ENCODE measurements at places on chromosomes 11 and 22.
A peak's percentile ranks its signal among the peaks of the same experiment; 100 is the strongest.

DNA sequence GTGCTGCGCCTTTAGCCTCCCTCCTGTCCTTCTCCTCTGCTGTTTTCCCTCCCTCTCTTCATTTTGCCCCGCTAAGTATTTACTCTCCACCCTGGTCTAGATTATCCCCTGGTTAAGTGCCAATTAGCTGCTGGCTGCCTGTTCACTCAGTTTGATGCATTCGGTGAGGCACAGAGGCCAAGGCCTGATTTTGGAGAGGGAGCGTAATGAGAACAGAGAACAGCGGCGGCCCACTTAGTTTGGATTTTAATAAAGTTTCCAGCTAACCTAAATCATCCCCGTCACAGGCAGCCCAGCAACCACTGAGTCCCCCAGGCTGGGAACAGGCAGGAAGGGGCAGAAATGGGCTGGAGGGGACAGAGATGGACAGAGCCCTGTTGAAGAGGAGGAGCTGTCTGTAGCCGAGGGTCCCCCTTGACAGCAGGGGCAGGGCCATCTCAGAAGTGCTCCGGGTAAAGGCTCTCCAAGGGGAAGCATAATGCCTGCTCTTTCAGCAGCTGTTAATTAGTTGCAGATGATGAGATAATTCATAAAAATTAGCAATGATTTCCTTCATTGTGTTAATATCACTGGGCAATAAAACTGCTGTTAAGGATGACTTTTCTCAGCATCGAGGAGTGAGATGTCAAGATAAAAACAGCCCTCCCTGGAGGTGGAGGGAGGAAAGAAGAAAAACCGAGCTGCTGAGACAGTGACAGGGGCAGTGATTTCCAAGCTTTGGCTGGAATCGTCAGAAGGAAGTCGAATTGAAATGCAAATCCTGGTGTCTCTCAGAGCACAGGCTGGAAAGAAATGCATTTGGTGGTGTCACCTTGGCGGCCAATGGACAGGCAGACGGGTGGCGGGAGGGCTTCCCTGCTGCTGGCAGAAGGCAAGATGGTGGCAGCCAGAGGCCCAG, 170.1 kb downstream of the GRIK4 start:
- H3K27ac ChIP-seq: no peak overlapping the region
- H3K27me3 ChIP-seq: peaks cover 5% of the 10 kb centered on the region
- H3K36me3 ChIP-seq: no peaks in the 10 kb centered on the region

- H3K36me3 ChIP-seq: no peaks in the 10 kb centered on the region
- no peaks in the 10 kb centered on the region for H3K27me3 ChIP-seq
- H3K27ac ChIP-seq: no peak overlapping the region
- H3K4me1 ChIP-seq: no peaks in the 10 kb centered on the region
These were observed 21.9 kb downstream of the CASP12 start for GRCh38 chr11:104876324-104876723.

- no peaks in the 10 kb centered on the region for H3K4me1 ChIP-seq
- DNase-seq: no peak
- no peak overlapping the region for H3K27ac ChIP-seq
- no peak overlapping the region for H3K4me3 ChIP-seq
- H3K27me3 ChIP-seq: no peaks in the 10 kb centered on the region
These were observed 399.2 kb downstream of the CNTN5 start for GRCh38 chr11:99419991-99420390.

GRCh38 chr11:107666911-107667613, 44.8 kb downstream of the SLN start:
- no peaks in the 10 kb centered on the region for H3K4me1 ChIP-seq
- no peak overlapping the region for H3K4me3 ChIP-seq
- H3K27me3 ChIP-seq: no peaks in the 10 kb centered on the region
- no peaks in the 10 kb centered on the region for H3K36me3 ChIP-seq

DNA sequence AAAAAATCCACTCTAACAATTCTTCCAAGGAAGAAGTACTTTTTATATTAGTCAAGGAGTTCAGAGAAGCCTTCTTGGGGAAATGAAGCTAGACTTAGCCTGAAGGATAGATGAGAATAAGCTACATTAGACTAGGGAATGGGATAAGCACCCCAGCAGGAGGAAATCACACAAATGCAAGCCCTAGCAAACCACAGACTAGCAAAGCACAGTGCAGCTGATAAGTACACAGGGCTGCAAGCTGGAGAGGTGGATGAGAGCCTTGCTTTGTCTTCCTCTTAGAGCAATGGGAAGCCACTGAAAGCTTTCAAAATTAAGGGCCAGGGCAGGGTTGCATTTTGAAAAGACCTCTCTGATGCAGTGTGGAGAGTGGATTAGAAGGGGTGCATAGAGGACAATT, 946.2 kb downstream of the LRRC4C start:
- DNase-seq: no peak
- H3K36me3 ChIP-seq: no peaks in the 10 kb centered on the region
- no peaks in the 10 kb centered on the region for H3K27me3 ChIP-seq
- no peak overlapping the region for H3K27ac ChIP-seq
- no peak overlapping the region for H3K4me3 ChIP-seq

GRCh38 chr22:50672471-50673230, at the start of gene SHANK3:
SHANK3 (plus strand) TSS chr22:50672823.
- H3K4me1 ChIP-seq: no peaks in the 10 kb centered on the region
- H3K27me3 ChIP-seq: peaks cover 29% of the 10 kb centered on the region
- H3K36me3 ChIP-seq: no peaks in the 10 kb centered on the region
- peak; percentile 21 for DNase-seq
- H3K27ac ChIP-seq: peak within 1 kb of the TSS; percentile 77

- H3K27ac ChIP-seq: no peak overlapping the region
- H3K4me3 ChIP-seq: no peak overlapping the region
- H3K36me3 ChIP-seq: no peaks in the 10 kb centered on the region
- no peaks in the 10 kb centered on the region for H3K27me3 ChIP-seq
- DNase-seq: no peak
- H3K4me1 ChIP-seq: no peaks in the 10 kb centered on the region
These were observed 25.3 kb upstream of the CRYBB3 start for GRCh38 chr22:25174156-25174887.

GRCh38 chr22:19178065-19178656, 375 bp downstream of the SLC25A1 start:
- no peaks in the 10 kb centered on the region for H3K27me3 ChIP-seq
- H3K36me3 ChIP-seq: no peaks in the 10 kb centered on the region
- no peak for DNase-seq
- H3K27ac ChIP-seq: peak overlapping the region; percentile 76

DNA sequence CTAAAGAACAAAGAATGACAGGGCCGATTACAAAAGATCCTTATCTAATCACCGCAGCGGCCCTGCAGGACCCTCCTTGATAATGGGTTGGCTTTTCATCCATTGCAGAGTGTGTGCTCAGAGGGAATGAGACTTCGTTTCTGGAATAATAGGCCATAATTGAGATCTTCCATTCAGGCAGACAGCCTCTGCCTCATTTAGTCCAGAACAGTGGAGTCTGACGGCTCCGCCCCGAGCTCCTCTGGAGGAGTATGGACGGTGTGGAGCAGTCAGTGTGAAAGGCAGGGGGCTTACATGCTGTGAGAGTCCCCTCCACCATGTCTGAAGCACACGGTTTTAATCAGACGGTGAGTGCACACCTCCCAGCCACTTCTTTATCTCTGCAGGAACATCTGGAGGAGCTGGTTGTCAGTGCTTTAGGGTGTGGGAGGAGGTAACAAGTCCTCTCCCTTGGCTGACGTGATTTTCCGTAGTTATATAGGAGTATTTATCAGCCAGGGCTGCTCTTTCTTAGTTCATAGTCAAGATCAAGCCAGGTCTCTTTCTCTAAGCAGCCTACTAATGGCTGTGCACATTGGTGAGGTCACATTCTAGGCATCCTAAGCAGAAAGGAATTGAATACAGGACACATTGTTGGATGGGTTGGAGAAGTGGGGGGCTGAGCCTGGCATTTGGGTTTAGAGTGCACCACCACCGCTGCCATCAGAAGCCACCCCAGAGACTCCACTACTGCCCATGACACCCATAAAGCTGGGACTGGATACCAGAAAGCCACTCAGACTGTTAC, 1477.9 kb downstream of the TBC1D22A start:
- no peak overlapping the region for H3K4me3 ChIP-seq
- H3K27ac ChIP-seq: no peak overlapping the region
- H3K36me3 ChIP-seq: no peaks in the 10 kb centered on the region
- H3K4me1 ChIP-seq: no peaks in the 10 kb centered on the region
- no peaks in the 10 kb centered on the region for H3K27me3 ChIP-seq

DNA sequence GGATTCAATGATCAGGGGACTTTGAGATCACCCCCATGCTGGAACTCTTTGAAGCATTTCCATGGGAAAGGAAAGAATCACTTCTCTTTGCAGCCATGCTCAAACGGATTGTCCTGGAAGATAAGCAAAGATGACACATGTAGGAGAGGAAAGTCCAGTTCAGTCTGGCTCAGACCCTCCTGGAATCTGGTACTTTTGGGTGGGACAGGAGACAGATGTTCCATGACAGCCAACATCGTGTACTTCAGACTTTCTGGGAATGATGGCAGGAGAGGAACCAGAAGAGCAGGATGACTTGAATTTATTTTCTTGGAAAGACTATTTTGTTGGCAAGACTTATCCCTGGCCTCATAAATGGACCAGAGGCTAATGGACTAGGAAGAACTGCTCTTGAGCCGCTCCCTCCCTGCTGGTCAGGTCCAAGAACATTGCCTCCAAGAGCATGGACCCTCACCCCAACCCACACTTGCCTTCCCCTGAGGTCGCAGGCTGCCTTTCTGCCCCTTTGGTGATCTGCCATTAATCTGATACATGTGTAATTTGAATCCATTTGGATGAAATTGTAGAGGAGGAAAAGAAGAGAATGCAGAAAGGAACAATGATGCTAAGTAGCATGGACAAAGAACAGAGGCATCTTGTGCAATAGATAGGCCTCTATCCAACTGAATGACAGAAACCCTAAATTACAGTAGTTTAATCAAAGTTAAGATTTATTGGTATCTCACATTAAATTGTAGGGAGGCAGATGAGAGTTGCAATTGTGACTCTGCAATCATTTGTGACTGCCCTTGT, 201.0 kb downstream of the SNX19 start:
- H3K27ac ChIP-seq: no peak overlapping the region
- no peaks in the 10 kb centered on the region for H3K4me1 ChIP-seq
- no peaks in the 10 kb centered on the region for H3K36me3 ChIP-seq
- no peak for DNase-seq

DNA sequence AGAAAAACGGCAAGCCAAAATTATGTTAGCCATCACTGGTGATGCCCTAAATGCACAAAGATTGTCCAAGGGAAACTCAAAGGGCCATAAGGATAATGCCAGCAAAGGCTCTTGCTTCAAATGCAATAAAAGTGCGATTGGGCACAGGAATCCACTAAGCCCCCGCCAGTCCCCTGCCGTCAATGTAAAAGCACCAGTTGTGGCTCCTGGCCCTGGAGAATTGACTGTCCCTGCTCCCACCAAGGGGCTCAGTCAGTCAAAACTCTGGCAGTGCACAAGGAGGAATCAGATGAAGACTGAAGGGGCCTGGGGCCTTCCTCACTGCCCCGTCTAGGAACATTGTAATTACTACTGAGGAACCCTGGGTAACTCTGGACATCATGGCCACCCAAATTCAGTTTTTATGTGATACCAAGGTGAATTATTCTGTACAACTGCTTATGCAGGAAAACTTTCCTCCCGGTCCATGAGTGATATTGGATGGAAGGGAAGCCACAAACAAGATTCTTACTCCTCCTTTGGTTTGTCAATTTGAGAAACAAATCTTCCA, 85.6 kb downstream of the PIWIL4 start:
- H3K4me1 ChIP-seq: peaks cover 14% of the 10 kb centered on the region
- no peak for DNase-seq
- no peak overlapping the region for H3K27ac ChIP-seq
- H3K27me3 ChIP-seq: no peaks in the 10 kb centered on the region
- no peak overlapping the region for H3K4me3 ChIP-seq
- no peaks in the 10 kb centered on the region for H3K36me3 ChIP-seq

GRCh38 chr11:75024764-75025211, 36.1 kb downstream of the NEU3 start:
- no peaks in the 10 kb centered on the region for H3K27me3 ChIP-seq
- no peaks in the 10 kb centered on the region for H3K36me3 ChIP-seq
- no peak overlapping the region for H3K4me3 ChIP-seq
- no peak for DNase-seq
- no peak overlapping the region for H3K27ac ChIP-seq

DNA sequence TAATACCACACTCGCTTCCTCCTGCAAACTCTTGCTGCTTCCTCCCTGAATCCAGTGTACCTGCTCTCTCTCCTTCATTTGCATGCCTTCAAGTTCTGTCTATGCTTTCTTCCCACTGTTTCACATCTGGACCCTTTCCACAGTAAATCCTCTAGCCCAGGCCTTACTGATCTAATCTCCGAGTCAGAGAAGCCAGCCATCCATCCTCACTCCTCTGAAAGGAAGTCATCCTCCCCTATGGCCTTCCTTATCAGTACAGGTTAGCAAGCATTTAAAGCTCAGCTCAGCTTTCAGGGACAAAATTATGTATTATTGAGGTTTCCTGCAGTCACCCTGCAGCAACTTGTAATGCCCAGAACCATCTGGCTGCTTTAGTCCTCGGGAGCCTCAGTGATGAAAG, 116.1 kb downstream of the GALNT18 start:
- no peaks in the 10 kb centered on the region for H3K36me3 ChIP-seq
- no peak overlapping the region for H3K4me3 ChIP-seq
- H3K4me1 ChIP-seq: peaks cover 6% of the 10 kb centered on the region
- no peak overlapping the region for H3K27ac ChIP-seq
- no peaks in the 10 kb centered on the region for H3K27me3 ChIP-seq

- peak within 1 kb of the TSS; percentile 51 for H3K4me3 ChIP-seq
- no peaks in the 10 kb centered on the region for H3K27me3 ChIP-seq
- H3K4me1 ChIP-seq: peaks cover 4% of the 10 kb centered on the region
- H3K36me3 ChIP-seq: no peaks in the 10 kb centered on the region
- peak; percentile 3 for DNase-seq
These were observed at the start of gene TRIM22 for GRCh38 chr11:5689551-5689983. TRIM22 (plus strand) TSS chr11:5689790; CDS start chr11:5696233, 6,443 bp downstream.

- H3K27ac ChIP-seq: no peak overlapping the region
- H3K4me1 ChIP-seq: no peaks in the 10 kb centered on the region
- no peak overlapping the region for H3K4me3 ChIP-seq
- H3K27me3 ChIP-seq: no peaks in the 10 kb centered on the region
- no peak for DNase-seq
These were observed 238.5 kb upstream of the ZC3H12C start for GRCh38 chr11:109854731-109855130.

DNA sequence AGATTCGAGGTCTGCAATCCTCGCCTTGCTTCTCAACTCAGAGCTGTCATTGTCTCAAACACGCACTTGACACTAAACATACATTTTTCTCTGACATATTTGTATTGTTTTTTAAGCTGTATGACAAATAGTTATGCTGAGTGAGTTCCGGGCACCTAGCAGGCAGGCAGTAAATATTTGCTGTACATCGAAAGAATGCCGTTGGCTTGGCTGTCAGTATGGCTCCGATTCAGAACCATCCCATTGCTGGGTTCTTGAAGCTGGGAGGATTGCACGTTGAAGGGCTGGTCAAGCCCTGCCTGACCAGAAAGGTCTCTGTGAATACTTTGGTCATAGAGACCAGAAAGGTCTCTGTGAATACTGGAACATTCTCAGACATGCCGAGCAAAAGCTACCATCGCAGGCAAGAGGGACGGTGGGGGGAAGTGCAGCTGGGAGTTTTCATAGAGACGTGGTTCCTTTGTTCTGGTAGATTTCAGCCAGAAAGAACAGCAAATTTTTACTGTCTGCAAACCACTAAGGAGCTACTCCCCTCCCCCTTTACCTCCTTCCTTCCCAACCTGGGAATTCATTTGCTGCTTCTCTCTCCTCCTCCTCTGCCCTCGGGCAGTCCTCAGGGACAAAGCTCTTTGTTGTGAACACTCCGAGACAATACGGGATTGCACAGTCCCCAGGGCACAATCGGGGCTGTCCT, 202.2 kb upstream of the SORL1-AS1 start:
- DNase-seq: no peak
- H3K36me3 ChIP-seq: no peaks in the 10 kb centered on the region
- peaks cover 7% of the 10 kb centered on the region for H3K4me1 ChIP-seq
- H3K27me3 ChIP-seq: no peaks in the 10 kb centered on the region
- H3K4me3 ChIP-seq: peak overlapping the region; percentile 46
